Stimulated activated CD8-positive, alpha-beta memory T cell treated with anti-CD3 and anti-CD28 coated beads, Interleukin-15, amount 100 ng/mL, for 24 hours (primary cell): ENCODE measurements at places on chromosomes 2 and 18.

- DNase-seq = no peak
Measured at GRCh38 chr18:48531908-48532307, 6.9 kb upstream of the CTIF start.

- DNase-seq = no peak
Measured at GRCh38 chr2:10079266-10079869, 843 bp downstream of the CYS1 start.

DNA sequence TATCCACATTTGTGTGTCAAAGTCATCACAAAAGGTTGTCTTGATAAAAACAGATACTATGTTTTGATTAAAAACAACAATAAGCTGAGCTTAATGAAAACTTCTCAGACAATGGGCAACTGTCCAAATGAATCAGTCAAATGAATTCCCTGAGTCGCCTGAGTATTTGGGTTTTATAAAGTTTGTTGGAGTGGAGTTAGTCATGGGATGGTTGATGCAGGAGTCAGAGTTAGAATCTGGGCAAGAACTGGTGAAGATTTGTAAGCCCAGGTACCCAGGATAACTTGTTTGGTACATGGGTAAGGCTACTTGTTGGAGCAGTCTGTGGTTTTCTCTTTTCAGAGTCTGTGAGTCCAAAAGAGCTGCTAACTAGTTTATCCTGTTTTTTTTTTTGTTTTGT is 34.4 kb upstream of the RAPGEF4 start:
- no peak for DNase-seq

- DNase-seq = no peak
Measured at GRCh38 chr2:224025874-224026273, 13.2 kb downstream of the SERPINE2 start.

DNA sequence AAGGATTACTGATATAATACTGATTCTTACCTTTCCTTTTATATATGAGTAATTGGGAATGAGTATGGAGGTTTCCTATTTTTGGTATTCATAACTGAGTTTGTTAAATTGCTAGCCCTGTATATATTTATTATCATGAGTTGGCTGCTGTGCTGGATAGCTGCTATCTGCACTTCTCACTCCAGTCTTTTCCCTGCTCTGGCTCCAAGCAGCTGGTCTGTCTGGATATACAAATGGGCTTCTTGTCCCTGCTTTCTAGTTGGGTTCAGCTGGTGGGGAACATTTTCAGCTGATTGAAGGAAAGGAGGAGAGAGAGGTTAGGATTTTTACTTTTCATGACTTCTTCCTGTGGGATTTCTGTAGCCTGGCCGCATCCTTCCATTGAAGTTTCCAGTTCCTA is 41.2 kb downstream of the AGFG1 start:
- no peak for DNase-seq

DNA sequence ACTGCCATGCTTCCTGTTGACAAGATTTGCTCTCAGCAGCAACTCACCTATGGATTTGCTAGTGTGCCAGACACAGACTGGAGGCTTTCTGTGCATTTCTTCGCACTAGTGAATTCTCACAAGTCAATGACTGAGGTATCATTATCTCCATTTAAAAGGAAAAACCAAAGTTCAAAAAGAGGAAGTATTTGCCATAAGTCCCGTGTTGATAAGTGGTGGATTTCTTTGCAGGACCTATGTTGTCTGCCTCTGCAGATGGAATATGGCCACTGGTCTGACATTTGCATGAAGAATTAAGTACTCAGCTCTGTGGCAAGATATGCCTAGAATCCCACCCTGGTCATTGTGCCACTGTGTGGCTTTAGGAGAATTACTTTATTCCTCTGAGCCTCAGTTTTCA is 299.6 kb downstream of the PAX3 start:
- no peak for DNase-seq

- no peak for DNase-seq
Measured at GRCh38 chr2:158603986-158604385, 147.2 kb downstream of the PKP4 start.

DNA sequence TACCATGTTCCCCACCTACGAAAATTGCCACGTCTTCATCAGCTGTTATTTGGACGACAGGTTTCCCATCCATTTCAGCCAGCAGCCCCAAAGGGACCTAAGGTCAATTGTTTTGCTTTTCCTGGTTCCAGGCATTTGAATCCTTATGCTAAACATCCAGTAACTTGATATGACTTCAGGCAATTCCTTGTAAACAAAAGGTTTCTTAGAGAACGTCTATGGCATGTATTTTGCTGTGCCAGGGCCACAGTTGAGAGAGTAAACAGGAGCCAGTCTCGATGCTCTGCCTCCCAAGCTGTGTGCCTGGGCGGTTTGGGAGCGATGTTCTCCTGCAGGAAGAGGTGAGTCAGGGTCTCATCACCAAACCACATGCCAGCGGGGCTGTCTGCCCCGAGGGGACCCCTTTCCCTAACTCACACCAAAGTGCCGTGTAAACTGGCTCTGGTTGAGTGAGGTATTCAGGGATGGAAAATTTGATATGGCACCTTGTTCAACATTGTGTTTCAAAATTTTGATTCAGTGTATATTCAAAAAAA is 12.9 kb upstream of the MC5R start:
- no peak for DNase-seq
